ENCODE measurements at places on chromosomes 6 and 20.

GRCh38 chr20:38165089-38165965, at the start of gene TGM2:
Gene TGM2 (minus strand): TSS chr20:38165270. CDS start chr20:38165198, 72 bp downstream.
- peak; percentile 33 for DNase-seq

- DNase-seq = no peak
These were observed 6.0 kb downstream of the NUS1 start for GRCh38 chr6:117681162-117681741.

DNA sequence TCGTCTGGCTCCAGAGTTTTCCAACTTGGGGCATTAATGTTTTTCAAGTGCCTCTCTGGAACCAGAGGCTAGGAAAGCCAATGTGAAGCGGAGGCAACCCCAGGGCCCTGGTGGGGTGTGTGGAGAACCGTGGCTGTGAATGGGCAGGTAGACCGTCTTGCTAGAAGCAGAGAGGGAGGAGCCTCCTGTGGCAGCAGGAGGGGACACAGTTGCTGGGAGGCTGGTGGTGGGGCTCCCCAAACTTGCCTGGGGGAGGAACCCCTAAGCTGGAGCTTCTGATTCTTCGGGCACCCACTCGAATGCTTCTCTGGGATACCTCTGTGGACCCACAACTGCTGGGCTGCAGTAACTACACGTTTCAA, 65.3 kb upstream of the APCDD1L start:
- DNase-seq = no peak

GRCh38 chr20:237489-237888, 10.4 kb downstream of the DEFB129 start:
- DNase-seq = peak; percentile 35

DNA sequence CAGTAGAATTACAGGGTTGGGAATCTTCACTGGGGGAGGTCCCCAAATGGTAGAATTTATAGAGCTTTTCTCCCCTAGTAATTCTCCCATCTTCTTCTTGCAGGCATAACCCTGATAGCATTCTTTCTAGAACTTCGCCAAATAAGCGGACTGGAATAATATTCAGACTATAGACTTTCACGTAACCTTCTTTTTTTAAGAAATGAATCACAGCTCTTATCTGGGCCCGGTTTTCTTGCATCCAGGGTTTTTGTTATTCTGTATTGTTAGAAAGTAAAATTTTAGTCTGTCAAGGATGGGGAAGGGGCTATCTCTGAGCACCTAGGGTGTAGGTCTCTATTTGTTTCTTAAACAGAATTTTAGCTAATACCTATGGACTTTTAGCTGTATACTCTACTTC, 476.8 kb upstream of the CITED2 start:
- DNase-seq = no peak

DNA sequence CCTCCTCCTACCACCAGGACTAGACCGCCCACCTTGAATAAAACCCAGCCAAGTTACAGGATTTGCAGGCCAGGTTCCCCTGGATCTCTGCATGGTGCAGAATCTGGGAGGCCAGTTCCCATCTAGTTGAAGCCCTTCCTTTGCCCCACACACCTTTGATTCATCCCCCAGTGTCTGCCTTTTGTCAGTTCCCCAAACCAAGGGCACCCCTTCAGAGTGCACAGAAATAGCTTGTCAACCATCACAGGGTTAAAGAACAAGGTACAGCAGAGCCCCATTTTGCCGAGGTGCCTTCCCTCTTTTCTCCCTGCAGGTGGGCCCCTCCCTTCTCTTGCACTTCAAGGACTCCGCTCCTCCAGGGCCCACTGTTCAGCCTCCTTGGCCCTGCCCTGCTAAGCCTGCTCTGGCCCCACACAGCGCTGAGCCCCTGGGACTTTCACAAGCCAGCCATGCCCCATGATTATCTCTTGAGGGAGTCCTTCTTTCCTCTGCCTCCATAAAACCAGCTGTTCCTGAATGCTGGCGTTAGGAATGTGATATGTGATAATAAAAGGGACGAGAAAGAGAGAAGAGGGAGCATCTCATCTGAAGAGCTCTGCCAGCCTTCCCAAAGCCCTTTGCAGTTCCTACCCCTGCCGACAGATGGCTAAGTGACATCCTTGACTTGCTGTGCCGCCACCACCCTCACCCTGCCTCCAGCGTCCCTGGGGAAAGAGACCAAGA, 280.3 kb downstream of the CDC5L start:
- DNase-seq = peak; percentile 46

GRCh38 chr6:46270336-46270735, 99.6 kb upstream of the ENPP5 start:
- no peak for DNase-seq

DNA sequence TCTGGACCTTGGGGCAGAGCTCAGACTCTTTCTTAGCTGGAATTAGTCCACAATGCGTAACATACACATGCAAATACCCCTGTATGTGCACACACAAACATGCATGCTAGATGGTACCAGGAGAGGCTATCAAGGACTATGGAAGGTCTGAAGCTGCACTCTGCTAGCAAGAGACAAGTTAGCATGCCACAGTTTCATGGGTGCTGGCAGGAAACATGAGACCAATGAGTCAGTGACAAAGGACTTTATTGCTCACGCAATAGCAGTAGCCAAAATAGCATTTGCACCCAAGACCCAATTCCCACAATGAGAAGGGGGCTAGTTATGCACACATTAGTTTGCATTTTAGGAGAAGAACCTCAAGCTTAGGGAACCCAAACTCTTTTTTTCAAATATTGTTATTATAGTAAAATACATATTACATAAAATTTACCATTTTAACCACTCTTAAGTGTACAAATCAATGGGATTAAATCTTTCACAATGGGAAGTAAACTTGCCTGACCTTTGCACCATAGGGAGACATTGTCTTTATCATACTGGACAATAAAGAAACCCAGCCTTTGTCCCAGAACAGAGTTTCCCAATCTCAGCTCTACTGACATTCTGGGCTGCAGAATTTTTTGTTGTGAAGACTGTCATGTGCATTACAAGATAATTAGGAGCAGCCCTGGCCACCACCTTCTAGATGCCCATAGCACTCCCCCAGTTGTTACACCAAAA, 69.1 kb downstream of the NRSN1 start:
- DNase-seq = no peak

- no peak for DNase-seq
These were observed 3.1 kb downstream of the MYL9 start for GRCh38 chr20:36544134-36545018.

DNA sequence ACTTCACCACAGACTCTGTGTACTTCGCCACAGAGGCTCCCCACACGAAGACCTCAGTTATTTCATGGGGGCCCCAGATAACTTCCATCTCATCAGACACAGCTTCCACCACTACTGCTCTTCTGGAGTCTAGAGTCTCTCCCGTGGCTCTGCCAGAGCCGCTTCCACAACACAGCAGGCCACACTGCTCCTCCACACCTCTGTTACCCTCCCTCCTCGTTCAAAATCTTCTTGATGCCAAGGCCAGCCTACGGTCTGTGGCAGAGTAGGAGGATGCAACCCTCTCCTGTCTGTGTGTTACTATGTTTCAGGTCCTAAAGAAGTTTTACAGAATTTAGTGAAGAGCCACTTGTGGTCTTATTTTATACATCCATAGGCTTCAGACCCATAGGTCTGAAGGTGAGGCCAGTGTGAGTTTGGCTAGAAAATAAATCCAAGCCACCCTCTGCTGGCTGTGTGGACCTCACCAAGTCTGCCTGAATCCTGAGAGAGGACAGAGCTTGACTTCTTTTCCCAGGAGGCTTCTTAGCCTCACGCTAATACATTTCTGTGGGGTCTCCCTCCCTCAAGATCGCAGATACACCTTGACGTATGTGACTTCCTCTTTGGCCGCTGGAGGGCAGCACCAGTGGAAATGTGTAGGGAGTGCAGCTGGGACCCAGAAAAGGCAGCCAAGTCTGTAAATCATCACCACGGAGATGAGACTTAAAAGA, 197.7 kb downstream of the FAXC start:
- DNase-seq = peak; percentile 18

DNA sequence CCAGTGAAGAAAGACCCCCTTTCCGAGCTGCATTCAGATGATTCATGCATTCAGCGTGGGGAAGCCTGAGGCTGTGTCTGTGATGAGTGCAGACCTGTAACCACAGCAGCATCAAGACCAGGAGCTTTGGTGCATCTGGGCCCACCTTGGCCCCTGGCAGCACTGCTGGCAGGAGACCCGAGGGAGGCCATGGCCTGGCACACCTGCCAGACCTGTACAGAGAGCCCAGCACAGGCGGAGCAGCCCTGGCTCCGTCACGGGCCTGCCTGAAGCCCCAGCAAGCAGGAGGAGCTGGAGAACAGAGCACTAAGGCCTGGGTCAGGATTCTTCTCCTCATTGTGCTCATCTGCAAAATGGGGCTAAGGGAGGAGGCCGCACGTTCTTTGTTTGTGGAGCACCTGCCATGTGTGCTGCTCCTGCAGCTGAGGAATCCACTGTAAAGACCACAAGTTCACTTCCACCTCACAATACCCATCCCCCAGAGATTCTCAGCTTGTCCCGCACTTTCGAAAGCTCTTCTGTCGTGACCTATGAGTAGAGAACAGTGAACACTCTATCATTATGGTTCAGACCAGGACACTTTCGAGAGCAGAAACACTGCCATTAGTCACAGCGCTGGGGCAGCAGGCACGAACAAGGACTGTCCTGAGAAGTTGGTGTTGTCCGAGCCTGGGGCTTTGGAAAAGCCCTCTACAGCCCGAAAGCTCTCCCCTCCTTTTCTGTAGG, 144.4 kb upstream of the CST7 start:
- no peak for DNase-seq

- no peak for DNase-seq
These were observed 36.6 kb upstream of the SLC22A16 start for GRCh38 chr6:110512991-110513390.

DNA sequence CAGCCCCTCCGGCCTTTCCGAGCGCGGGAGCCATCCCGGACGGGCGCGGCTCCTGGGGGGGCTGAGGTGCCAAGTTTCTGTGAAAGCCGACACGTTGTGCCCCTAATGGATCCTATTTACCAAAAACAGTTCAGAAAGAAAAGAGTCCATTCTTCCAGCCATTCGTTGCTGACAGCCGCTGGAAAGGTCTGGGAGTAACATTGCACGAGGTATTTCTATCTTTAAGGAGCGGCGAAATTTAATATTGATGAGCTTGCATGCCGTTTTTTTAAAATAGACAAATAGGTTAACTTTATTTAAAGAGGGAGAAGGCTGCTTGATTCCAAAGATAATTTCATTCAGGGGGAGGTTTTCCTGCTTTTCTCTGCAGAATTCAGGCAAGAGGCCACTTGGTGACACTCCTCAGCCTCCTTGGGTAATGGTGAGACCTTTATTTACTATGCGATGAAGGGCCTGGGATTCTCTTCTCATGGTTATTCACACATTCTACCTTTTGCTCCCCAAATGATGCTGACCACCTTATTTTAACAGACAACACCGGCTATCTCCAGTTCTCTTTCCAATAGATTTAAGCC, 988 bp downstream of the TIAM2 start:
- no peak for DNase-seq

DNA sequence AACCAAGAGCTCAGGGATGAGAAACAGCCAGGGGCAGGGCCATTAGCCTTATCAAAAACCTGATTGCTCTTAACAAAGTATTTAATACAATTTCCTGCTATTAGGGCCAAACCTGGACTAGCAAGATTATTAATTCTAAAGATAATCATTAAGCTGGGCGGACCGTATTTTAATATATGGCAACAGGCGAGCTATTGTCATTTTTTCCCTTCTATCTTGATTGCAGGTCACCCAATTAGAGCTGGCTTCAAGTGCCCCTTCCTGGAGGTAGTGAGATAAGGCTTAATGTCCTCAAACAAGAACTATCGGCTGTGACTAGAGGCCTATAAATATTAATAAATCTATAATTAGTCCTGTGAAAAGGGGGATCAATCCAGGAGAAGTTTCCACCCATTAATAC, 66.0 kb upstream of the BLCAP start:
- no peak for DNase-seq

DNA sequence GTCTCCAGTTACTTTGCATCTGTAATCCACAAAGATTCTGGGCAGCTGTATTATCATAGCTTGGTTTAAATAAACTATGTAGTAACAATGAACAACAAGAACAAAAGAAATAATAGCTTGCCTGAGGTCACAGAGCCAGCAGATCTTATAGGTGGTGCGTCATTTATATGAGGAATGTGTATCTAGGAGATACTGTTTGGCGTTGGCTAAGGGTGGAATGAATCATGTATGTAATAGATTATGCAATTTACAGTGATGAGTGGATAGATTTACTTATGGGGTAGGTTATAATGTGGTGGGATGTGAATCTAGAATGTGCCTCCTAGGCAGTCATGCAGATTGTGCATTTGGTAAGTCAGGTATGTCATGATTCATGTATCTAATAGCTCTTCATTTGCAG, 42.8 kb downstream of the HNF4A start:
- no peak for DNase-seq

DNA sequence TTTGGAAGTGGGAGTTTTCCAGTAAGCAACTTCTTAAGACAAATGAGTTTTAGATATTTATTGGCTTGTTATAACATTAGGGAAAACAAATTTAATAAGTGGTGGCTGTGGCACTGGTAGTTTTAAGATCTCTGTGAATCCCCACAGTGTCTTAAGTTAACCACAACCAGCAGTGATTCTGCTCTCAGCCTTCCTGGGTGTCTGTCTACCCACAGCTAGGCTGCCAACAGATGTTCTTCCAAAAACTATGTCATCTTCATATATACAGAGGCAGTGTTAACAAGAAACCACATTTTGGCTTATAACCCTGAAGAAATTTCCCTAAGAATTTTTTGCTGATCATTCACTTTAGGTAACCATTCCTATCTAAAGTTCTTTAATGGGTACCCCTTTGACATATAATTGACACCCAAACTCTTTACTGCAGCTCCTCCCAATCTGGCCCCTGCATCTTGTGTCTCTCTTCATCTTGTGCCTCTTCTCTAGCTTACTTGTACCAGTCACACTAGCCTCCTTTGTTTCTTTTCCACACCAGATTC, 52.7 kb downstream of the TOP1 start:
- DNase-seq = no peak

DNA sequence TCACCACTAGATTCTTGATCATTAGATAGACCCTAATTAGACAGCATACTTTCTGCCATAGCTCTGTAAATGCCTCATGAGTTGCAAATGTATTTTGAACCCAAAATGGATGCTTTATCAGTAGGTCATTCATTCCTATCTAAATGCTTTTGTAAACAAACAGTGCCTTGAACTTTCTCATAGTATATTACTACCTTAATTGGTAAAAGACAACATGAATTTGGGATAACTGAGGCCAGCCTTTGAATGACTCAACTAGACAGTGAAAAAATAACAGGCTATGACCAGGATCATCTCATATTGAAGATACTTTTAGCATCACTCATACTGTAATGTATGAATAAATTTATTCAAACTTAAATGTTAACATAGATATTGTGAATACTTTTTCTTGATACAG, 37.0 kb upstream of the PRL start:
- DNase-seq = no peak

GRCh38 chr6:45640081-45640491, 262.4 kb upstream of the SUPT3H start:
- no peak for DNase-seq

DNA sequence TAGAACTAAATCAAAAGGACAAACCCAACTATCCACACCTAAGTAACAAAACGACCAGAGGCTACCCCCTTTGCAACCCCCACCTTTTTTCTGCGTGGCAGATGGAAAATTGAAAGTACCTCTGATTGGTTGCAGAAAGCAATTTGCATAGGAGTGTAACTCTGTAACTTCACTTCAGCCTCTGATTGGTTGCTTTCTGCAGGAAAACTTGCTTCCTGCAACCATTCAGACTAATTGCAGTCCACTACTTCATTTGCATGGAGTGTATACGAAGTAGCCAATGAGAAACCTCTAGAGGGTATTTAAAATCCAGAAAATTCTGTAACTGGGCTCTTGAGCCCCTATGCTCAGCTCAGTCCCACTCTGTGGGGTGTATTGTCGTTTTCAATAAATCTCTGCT, 129.1 kb upstream of the OLIG3 start:
- no peak for DNase-seq

All from stimulated activated CD4-positive, alpha-beta T cell treated with anti-CD3 and anti-CD28 coated beads, Interleukin-4, amount 100 ng/mL, for 24 hours (primary cell).